ENCODE measurements at places on chromosomes 5 and 9.
A peak's percentile ranks its signal among the peaks of the same experiment; 100 is the strongest.

GRCh38 chr5:33761139-33761538 is 130.7 kb downstream of the ADAMTS12 start:
- DNase-seq, result no peak

- no peak for DNase-seq
These were observed 383.7 kb upstream of the TRPC7 start for GRCh38 chr5:136749016-136749415.

GRCh38 chr9:134190232-134191121 is 26.1 kb upstream of the RNU6ATAC start:
- no peak for DNase-seq

- no peak for DNase-seq
These were observed 177.8 kb upstream of the PITX1 start for GRCh38 chr5:135211791-135212190.

DNA sequence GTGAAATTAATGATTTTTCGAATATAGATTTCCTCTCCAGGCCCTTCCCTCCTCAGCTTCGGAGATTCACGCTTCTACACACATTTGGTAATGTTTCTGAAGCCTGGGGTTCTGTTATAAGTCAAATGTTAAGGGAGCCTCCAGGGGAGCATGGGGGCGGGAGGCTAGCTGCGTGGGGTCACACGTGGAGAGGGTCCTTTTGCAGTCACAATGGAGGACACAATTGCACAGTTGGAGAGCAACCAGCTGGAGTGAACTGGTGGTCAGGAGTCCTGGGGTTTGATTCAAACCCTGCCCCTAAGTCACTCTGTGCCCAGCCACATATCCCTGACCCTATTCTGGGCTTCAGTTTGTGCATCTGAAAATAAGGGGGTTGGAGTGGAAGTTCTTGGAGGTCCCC is 481.4 kb downstream of the CDK5RAP2 start:
- no peak for DNase-seq

- no peak for DNase-seq
These were observed 390.0 kb downstream of the ENC1 start for GRCh38 chr5:74250304-74251102.

GRCh38 chr9:6214903-6215302 is 704 bp upstream of the IL33 start:
- DNase-seq, result no peak

DNA sequence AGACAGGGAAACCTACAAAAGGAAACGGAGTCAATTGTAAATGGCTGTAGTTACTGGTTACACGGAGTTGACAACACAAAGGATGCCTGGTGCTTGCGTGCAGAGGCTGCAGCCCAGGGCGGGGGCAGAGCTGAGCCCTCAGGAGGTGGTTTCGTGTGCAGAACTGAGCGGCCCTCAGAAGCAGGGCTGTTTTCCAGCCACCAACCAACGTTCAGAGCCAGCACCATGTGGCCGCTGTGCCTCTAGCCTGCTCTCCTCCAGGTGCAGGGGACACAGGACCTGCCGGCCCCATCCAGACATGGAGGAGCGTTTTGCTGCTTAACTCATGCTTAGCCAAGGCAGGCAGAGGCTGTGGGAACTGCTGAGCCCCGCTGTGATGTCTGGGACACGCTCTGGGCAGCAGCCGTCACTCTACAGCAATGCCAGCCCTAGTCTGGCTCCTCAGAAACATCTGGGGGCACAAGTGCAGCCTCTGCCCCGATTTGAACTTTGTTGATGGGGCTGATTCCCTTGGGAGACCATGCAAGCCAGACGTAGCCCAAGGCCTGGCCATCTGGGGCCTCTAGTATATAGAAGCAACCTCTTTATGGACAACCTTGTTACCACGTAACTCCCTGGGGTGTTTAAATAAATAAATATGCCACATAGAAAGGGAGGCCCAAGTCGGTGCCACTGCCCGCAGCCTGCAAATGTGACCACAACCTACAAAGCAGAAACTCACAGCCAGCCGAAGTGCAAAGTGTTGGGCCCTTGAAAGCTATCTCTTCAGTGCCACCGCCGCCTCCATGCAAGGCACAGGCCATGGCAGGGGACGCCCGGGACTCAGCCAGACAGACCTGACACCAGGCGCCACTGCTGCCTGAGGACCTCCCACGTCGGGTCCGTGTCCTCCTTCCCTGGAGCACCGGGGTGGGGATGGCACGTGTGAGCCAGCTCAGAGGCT is 42.1 kb downstream of the NKD2 start:
- peak; percentile 68 for DNase-seq

GRCh38 chr5:160441311-160441781 is 19.7 kb downstream of the PTTG1 start:
- DNase-seq, result no peak

DNA sequence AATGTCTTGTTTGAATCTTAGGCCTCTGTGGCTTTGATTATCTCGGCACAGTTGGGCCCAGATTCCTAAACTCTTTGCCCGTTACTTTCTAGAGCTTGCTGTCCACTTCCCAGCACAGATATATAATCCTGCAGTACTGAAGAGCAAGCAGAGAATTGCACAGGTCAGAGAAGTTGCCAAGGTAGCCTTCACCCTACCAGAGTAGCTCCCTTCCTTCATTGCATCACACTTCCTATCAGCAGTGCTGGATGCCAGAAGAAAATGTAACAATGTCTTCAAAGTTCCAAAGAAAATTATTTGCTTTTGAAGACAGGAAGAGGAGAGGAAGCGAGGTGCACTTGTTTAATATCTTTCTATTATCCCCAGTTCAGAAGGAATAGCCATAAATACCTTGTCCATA is 38.1 kb upstream of the SPATA31D4 start:
- no peak for DNase-seq

- DNase-seq, result no peak
These were observed 10.3 kb downstream of the CCDC187 start for GRCh38 chr9:136293476-136294077.

DNA sequence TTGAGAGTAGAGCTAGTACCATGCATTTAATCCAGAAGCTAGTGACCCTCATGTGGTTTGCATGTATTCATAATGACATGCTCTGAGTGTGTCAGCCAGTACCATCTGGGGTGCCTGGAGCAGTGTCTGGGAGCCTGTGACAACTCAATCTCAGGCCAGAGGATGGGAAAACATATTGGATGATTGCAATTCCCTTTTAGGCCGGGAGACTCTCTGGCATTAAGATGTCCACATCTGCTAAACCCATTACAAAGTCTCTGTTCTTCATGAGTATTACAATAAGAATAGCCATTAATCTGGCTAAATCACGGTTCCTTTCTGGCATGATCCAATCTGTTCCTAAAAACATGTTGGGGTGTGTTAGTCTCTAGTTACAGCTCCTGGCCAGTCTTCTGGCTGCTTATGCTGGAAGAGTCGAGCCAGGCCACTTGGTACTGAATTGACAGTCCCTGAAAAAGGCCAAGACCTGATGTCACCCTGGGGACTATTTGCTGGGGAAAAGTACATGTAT is 475.7 kb downstream of the ENC1 start:
- no peak for DNase-seq

DNA sequence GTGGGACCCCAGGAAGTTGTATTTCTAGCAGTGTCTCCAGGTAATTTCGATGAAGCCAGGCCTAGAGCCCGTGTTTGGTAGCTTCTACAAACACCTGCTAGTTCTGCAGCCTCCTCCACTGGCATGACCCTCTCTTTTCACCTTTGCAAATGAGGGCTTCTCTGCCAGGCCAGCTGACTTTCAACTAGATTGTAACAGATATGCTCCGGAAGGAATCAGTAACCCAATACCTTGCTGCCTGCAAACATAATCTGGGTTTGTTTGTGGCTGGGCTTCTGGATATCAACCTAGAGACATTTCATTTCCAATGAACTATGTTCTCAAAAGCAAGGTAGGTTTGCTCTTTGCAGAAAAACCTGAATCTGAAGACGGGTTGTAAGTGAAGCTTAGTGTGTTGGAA is 354.8 kb downstream of the DMRT2 start:
- no peak for DNase-seq

DNA sequence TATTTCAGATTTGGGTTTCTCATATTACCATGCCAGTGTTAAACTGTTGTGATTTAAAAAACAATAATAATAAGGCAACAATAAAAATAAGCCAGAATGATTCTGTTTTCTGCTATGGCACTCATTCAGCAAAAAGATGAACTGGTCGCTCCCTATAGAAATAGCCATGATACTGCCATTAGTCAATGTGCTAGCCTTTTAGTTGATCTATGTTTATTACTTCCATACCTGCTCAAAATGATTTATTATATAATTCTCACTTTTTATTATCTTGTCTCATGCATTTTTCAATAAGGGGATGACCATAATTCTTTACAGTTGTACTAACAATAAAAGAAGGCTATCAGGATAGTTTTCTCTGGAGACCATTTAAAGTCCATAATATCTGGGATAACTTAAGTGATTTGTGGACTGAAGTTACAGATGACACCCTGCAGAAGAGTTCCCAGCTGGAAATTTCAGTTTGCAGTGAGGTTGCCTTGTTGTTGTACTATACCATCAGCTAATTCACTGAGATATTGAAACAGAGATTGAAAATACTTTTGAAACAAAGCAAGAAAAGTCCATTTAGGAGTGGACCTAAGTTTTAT is 334.3 kb downstream of the GABRB2 start:
- DNase-seq, result no peak

- no peak for DNase-seq
These were observed 59.1 kb upstream of the ALDH1A1 start for GRCh38 chr9:73011956-73012355.

- DNase-seq, result no peak
These were observed 789.9 kb upstream of the C9orf72 start for GRCh38 chr9:28363151-28363562.

- DNase-seq, result no peak
These were observed 37.3 kb downstream of the SLIT3 start for GRCh38 chr5:169263591-169263990.

- no peak for DNase-seq
These were observed 277.8 kb downstream of the RAB3C start for GRCh38 chr5:58860680-58861079.

- no peak for DNase-seq
These were observed 998.4 kb upstream of the CTNND2 start for GRCh38 chr5:12902611-12903010.

GRCh38 chr9:115109486-115109885 is 8.5 kb downstream of the TNC start:
- DNase-seq, result no peak

DNA sequence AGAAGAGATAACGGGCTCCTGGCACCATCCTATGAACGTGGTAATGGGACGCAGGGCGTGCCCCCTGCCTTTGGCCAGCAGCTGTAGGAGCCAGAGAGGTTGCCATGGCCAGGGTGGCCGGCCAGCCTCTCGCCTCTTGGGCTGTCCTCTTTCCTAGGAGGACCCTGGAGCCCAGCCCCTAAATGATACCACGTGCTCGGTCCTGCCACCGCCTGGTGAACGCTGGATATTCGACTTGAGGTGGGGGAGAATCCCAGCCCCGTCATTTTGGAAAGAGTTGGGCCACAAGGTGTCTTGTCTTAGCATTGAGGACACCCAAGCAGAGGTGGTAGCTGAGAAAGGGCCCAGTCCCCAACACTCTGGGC is 391 bp upstream of the NRG2 start:
- no peak for DNase-seq
